ENCODE measurements at places on chromosomes 5 and 9.

DNA sequence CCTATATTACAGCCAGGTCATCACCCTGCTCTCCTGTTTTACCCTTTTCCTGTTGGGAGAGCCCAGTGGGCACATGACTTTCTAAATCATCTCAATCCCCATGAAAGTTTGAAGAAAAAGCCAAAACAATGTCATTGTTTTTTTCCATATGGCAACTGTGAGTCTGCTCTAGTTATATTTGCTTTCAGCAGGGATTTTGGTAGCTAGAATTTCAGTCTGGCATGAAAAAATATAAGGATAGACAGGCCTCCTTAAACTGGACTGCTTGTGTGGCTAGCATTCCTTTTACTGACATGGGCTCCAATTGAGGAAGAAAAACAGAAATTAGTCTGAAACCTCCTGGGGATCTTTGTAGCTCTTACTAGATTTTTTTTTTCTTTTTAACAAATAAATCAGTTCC, 25.6 kb downstream of the MOCS2 start:
- DNase-seq, result no peak

GRCh38 chr9:124149992-124150391, 107.8 kb upstream of the NEK6 start:
- DNase-seq, result peak; percentile 38

- no peak for DNase-seq
Measured at GRCh38 chr5:136055612-136056309, 27.0 kb downstream of the TGFBI start.

- DNase-seq, result no peak
Measured at GRCh38 chr5:131280417-131280816, 16.6 kb downstream of the CDC42SE2 start.

DNA sequence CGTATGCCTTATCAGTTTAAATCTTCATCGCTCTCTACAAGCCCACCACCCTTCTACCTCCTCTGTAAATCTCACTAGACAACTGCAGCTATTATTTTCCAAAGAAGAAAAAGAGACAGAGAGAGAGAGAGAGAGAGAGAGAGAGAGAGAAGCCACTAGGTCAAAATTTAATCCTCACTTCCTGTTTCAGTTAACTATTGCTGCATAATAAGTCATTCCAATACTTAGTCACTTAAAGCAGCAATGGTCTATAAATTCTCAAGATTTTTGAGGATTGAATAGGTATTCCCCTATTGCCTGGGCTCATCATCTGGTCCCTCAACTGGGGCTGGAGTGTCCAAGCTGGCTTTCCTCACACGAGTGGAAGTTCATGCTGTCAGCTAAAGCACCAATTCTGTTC, 68.8 kb downstream of the ITGA1 start:
- peak; percentile 58 for DNase-seq

DNA sequence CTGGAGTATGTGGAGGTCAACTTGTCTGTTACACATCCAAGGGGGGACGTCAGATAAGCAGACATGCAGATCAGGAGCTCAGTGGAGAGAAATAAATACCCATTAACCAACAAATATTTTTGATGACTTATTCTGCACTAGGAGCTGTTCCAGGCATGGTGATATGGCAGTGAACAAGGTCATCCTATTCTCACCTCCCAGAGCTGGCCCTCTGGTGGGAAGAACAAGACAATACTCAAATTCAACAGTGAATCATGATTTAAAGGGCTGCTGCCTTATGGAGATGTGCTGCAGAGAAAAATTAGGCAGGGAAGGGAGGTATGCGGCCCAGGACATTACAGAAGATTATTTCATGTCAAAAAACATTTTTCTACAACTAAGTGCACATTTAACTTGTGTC, 36.5 kb downstream of the SYK start:
- no peak for DNase-seq

DNA sequence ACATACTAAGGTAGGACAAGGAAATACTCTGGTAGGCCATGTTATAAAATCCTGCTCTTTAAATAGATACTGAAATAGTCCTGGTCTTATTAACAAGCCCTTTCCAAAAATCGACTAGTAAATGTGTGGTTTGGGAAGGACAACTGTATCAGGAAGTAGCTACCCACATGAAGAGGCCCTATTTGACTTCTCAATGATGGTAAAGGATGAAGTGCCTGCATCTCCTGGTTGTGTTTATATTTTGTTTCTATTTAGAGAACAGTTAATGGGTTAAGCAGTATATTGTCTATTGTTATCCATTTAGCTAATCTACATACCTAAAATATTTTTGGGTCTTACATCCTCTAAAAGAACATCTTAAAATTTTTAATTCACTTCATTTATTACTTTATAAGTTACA, 12.5 kb downstream of the GDF9 start:
- DNase-seq, result no peak

DNA sequence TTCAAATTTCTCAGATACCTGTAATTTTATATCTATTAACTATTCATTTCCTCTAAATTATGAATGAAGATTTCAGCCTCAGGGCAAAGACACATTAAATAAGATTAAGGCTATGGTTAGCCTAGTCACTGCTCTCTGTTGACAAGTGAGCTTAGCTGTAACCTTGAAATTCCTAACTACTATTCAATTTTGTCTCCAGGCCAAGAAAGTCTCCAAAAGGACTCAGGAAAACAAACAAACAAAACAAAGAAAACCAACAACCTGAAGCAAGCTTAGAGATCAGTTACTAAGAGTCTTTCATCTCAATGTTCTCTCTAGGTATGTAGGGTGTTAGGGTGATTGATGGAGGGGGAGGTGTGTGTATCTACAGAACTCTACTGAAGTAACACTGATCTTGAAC, 9.6 kb upstream of the CTNNAL1 start:
- no peak for DNase-seq

DNA sequence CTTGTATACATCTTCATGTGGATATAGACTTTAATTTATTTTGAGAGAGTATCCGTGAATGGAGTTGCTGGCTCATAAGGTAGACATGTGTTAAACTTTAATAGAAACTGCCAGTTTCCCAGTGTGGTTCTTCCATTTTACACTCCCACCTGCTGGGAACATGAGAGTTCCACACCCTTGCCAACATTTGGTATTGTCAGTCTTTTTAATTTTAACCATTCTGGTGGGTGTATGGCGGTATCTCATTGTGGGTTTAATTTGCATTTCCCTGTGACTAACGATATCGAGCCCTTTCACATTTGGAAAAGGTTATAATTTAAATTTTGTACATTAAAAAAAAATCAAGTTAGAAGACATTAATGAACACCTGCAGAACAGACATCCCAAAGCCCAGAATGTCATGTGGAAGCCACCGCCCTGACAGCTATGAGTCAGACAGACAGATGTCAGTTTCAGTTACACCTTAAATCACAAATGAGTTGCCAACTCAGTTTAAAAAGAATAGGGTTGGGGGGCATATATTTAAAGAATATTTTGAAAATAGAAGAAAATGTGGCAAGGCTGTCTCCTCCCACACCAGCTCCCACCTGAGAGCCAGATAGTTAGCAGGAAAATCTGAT, 36.9 kb downstream of the ANKRD33B start:
- peak; percentile 70 for DNase-seq

DNA sequence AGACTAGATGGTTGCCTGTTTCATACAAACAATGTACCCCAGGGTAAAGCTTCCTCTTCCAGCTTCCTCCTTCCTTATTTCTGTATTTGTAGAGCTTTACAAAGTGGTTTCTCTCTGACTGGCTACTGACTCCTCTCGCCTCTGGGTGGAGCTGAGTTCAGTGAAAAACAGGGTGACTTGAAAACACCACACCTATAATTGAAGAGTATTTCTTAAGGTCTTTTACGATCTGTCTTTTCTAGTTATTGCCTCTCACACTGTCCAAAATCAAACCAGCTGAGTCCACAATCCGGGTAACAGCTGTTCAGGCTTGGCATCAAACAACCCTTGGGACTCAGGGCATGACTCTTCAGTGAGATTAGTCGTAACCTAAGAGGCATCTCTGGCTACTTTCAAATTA, 200.4 kb downstream of the ARRDC3 start:
- no peak for DNase-seq

GRCh38 chr9:77677397-77677796, 29.3 kb upstream of the GNA14 start:
- no peak for DNase-seq

DNA sequence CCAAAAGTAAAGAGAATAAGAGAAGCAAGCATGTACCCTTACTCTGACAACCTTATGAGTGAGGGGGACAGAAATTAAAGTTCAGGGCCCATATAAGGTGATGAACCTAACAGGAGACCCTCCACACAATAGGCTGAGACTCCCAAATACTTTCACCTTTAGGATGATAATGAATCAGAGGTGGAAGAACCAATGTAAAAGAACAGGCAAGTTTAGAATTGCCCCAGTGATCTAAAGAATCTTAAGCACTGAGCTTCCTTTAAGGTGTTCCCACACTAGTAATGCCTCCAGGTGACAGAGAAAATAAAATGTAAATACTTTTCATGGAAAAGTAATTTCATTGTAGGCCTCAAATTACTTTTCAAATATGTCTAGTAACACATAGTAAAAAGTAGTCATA, 8.2 kb upstream of the FAM151B start:
- DNase-seq, result no peak

DNA sequence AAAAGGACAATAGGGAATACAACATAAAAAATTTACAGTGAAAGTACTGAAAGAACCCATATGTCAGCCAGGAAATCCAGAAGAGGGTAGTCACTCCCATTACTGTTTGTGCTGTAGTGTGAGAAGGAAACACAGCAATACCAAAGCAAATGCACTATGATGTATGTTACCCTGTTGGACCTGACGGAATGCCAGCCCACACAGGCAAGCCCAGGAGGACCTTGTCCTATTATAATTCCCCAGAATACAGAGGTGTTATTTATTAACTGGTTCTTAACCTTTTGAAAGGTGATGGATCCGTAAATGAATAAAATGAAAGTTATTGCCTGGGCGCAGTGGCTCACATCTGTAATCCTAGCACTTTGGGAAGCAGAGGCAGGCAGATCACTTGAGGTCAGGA, 79.0 kb downstream of the GDA start:
- DNase-seq, result no peak

GRCh38 chr5:57559110-57559635, 76.6 kb upstream of the ACTBL2 start:
- no peak for DNase-seq

GRCh38 chr5:45281081-45281480, 415.1 kb downstream of the HCN1 start:
- DNase-seq, result no peak

DNA sequence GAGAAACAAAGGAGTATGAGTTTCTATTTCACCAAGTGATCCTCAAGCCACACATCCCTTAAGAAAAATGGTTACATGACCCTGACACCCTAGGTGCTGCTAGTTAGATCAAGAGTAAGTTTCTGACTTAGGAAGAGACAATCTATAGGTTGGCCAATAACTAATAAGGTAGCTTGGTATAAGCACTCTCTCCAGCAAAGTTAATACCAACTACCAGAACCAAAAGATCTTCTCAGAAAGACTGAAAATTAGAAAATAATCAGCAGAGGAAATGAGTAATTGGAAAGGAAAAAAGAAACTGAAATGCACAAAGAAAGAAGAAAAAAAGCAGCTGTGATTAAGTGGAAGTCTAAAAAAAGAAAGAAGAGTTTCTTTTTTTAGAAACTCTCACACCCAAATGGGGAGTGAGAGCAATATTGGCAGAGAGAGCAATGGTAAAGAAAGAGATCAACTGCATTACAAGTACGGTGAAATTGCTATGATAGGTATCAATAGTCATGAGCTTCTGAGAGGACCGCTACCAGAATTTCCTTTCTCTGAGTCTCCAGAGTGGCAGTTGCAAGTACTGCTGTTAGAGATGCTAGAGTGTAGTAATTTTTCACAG, 195.5 kb downstream of the TMEM167A start:
- no peak for DNase-seq

DNA sequence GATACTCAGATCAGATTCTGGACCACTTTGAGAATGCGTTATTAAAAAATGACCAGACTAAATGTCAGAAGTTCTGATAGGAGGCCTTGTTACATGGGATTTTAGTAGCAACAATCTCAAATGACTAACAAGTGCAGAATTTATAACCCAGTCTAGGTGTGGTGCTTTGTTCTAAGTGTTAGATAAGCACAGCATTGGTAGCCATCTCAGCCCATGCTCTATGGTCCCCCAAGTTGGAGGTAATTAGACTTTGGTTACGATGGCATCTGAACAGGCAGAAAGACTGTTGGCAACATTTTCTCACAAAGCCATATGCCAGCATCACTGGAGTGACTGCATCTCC, 140.4 kb upstream of the RPS23 start:
- no peak for DNase-seq

GRCh38 chr9:76166526-76166925, 227.7 kb downstream of the RFK start:
- no peak for DNase-seq

- no peak for DNase-seq
Measured at GRCh38 chr9:131111854-131112311, 13.5 kb upstream of the NUP214 start.

- DNase-seq, result no peak
Measured at GRCh38 chr5:132456296-132456986, 34.1 kb downstream of the IRF1 start.

DNA sequence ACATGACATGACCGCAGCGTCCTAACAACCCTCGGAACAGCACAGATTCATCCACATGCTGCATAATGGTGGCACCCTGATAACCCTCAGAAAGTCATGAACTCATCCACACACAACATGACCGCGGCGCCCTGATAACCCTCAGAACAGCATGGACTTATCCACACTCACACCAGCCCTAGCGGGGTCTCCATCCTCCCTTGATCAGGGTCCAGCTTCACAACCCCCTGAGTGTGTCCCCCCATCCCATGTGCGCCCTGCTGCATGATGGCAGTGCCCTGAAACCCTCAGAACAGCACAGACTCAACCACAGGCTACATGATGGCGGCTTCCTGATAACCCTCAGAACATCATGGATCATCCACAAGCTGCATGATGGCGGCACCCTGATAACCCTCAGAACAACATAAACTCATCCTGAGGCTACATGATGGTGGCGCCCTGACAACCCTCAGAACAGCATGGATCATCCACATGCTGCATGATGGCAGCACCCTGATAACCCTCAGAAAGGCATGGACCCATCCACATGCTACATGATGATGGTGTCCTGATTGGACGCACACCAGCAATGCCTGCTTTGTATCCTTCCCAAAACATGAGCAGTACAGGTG, 28.3 kb downstream of the SLC6A3 start:
- DNase-seq, result no peak

- DNase-seq, result no peak
Measured at GRCh38 chr9:2072752-2073405, 57.7 kb downstream of the SMARCA2 start.
